ENCODE measurements at places on chromosomes 3 and 15.

DNA sequence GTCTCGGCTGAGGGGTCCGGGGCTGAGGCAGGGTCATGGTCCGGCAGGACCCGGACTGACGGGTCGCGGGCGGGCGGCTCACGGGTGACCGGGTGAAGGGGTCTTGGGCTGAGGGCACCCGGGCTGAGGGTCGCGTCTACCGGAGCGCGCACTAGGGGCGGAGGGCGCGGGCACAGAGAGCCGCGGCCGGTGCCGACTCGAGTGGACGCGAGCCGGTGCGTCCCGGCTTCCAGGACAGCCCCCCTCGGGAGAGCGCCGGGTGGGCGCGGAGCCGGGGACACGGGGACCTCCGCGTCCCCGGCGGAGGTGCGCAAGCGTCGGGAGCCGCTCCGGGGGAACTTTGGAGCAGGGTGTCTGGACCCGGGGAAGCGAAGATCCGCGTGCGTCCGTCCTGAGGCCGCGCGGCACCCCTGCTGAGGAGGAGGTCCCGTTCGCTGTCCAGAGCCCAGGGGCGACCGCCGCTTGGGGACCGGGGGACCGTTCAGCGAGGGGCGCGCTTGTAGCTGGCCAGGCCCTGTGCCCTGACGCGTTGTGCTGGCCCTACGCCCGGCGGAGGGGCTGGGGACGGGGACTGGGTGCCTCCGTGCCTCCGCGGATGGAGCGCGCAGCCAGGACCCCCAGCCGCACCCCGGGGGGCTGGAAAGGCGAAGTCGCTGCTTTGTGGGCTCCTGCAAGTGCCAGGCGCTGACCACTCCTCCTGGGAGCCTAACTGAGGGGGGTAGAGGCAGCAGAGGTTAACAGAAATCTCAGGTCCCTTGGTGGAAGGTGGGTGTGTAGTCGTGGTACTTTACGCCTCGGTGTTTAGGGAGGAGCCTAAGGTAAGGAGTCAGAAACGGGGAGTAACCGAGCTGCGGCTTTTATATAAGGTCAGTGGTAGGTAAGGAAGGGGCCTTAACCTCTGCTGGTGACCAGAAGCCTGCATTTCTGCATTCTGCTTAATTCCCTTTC, at the start of gene PPARG:
TSS of gene PPARG (plus strand) at position 889 of the 948 bp plus-strand sequence. CDS start 90,642 bp downstream, outside the sequence.
- peak; percentile 40 for DNase-seq

DNA sequence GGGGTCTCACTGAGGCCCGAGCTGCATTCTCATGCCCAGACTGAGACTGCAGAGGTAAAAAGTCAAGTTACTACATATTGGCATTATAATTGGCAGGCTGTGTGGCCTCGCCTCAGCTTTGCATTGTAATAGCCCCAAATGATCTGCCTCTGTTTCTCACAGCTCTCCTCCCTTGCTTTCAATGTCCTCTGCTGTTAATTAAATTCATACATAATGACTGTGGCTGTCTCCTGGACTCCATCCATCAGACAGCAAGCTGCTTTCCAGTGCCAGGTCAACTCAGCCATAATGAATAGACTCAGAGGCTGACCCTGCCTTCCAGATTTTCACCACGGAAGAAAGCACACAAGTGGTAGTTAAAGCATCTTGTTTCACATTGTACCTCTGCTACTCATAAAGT, 7.6 kb upstream of the RTP4 start:
- DNase-seq: no peak

GRCh38 chr3:195203606-195204005, 67.4 kb downstream of the XXYLT1 start:
- DNase-seq: no peak

GRCh38 chr15:92934716-92935115, 34.6 kb downstream of the CHD2 start:
- no peak for DNase-seq

DNA sequence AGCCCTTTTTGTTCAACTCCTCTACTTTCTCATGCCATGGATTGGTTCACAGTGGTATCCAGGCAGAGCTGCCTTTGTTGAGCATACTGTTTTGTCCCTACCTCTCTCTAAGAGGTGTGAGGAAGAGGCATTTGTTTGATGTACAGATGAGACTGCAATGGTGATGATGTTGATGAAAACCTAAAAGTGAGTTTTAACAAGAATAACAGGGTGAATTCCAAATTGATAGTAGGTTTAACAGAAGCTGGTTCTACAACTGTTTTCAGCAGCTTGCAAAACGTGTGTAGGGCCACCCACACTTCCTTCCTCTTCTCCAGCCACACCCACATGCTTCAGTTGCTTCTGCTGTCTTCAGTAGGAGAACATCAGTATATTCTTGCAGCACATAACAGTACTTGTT, 10.2 kb downstream of the SNRK start:
- DNase-seq: no peak

- no peak for DNase-seq
Measured at GRCh38 chr3:12797124-12797891, 828 bp downstream of the CAND2 start.

DNA sequence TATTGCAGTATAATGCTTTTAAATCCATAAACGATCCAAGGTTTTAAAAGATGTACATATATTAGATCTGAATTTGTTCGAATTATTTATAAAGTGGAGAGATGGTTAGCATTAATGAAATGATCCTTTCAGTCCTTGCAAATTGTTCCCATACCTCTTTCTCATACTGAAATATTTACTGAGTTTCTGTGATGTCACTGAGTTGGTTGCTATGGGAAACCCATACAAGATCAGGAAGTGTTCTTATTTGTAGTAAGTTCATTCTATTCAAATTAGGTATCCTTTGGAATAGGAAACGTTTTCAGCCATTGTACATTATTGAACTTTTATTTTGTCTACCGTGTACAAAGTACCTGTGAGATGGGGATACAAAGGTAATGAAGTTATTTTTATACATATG, 73.2 kb upstream of the CHL1 start:
- no peak for DNase-seq
